Activated T-helper 1 cell treated with anti-CD3 and anti-CD28 coated beads, Interleukin-2, amount 50 U/mL, for 16 hours (primary cell): ENCODE measurements at places on chromosomes 5 and 9.

DNA sequence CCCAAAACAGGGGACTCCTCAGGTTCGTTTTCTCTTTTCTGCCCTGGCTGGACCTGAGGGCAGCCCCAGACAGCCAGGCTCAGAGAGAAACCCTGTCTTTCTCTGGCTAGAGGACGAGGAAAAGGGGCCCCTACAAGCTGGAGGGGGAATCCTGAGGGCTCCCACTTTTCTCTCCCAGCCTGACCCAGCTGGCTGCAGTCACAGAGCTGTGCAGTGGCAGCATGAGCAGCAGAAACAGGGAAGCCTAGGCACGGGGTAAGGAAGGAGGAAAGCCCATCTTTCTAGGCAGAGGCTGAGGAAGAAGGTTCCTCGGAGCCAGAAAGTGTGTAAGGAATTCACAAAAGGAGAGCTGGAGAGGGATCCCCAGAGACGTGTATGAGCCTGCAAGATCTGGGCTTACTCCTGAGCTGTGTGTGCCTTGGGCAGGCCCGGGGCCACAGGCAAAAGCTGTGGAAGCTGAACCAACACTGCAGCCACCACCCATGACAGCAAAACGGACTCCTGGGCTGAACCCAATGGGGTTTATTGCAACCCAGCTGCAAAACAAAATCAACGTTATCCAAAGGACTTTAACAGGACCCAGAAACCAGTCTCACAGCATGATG, 16.2 kb downstream of the CAMSAP1 start:
- DNase-seq: no peak

- DNase-seq: no peak
Measured at GRCh38 chr5:169804861-169805260, 167.8 kb downstream of the DOCK2 start.

- DNase-seq: no peak
Measured at GRCh38 chr5:125032286-125032685, 285.8 kb upstream of the ZNF608 start.

DNA sequence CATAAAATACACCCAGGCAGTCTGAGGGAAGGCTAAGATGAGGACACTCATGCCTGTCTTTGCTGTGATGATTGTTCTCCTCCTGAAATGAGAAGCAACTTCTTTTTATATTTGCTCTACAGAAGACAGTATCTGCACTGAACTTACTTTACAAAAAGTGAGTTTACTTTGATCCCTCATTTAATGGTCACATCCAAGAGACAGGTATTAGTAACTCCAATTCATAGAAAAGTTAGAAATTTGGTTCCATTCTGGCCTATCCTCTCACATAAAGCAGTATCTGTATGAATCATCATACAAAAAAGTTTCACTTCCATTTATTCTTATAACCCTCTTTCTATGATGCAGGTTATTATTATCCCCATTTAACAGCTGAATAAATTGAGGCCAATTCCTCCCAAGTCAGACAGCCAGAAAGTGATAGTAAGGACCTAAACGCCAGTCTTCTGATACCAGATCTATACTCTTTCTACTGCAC, 15.2 kb downstream of the TSTD2 start:
- no peak for DNase-seq

DNA sequence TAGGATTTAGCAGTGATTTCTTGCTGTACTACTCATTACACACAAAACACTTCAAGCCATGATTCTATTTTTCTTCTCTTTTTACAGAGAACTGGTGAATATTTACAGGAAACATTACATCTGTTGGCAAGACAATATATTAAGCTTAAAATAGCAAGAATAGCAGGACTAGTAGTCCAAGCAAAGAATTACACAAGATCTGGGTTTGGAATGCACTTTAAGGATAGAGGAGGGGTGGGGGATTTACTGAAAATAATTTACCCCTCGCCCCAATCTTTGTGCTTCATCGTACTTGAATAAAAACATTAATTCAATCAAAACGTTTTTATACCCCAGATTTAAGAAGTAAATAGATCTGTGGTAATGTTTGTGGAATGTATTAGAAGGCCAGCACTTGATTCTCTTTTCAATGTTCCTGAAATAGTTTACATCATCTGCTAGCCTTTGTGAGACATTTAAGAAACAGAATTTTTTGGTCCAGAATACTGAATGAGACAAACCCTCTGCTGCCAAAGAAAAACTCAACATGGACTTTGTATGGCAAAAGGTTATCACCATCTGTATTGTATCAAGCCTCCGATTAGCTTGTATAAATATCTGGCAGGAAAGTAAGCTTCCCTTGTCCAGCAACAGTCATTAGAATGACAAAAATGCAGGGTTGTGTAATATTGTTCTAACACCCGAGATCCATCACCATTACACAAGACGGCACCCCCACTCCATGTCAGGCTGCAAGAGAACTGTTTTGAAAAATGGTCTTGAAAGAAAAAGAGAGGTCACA, 23.8 kb downstream of the SVEP1 start:
- no peak for DNase-seq
